ENCODE measurements at places on chromosomes 7 and 10.

DNA sequence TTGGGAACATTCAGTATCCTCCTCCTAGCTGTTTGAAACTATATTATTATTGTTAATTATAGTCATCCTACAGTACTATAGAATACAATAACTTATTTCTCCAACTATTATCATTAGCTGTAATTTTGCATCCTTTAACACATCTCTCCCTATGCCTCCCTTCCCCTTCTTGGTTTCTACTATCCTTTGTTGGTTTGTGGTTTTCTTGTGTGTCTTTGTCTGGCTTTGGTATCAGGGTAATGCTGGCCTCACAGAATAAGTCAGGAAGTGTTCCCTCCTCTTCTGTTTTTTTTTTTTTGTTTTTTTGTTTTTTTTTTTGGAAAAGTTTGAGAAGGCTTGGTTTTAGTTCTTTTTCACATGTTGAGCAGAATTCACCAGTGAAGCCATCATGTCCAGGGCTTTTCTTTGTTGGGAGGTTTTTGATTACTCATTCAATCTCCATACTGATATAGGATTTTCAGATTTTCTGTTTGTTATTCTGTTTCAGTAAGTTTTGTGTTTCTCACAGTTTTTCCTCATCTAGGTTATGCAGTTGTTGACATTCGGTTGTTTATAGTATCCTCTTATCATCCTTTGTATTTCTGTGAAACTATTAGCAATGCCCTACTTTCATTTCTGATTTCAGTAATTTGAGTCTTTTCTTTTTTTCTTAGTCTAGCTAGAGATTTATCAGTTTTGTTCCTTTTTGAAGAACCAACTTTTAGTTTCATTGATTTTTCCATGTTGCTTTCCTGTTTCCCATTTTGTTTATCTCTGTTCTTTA, 21.6 kb downstream of the C1GALT1 start:
- DNase-seq: no peak

GRCh38 chr7:70374772-70375533, 757.0 kb upstream of the GALNT17 start:
- DNase-seq: no peak

DNA sequence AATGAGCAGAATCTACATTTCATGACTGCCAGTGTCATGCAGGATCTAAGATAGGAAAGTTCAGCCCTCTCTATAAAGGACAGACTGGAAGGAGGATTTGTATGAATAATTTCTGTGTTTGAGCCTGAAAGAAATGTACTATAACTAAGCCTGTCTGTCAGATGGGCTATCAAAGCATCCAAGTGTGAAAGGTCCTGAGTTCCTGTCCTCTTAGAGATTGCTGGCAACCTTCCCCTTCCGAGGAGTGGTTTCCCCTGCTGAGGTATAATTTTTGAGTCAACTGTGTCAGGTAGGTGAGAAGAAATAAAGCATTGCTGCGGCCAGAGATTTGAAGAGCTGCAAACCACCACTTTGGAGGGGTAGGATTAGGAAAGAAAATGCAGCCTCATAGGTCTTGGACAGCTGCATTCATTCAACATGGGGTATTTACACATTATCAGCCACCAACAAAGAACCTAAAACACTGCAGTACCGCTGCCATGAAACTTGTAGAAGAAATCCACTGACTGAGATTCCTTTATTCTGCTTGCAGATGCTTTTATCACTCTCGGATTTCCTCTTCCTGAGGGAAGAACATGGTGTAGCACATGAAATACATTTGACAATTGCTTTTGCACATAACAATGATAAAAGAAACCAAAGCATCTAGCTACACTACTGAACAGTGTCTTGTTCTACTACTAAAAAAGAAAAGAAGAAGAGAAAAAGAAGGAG, 189.1 kb downstream of the DGKI start:
- DNase-seq: no peak

GRCh38 chr10:43190775-43191174, 52.5 kb downstream of the CSGALNACT2 start:
- DNase-seq: no peak

GRCh38 chr7:41826641-41827040, 123.8 kb upstream of the INHBA start:
- DNase-seq: no peak

- no peak for DNase-seq
These were observed 293.5 kb downstream of the SFMBT2 start for GRCh38 chr10:7117177-7117799.

- DNase-seq: no peak
These were observed 526.7 kb upstream of the NRP1 start for GRCh38 chr10:33861016-33861704.

DNA sequence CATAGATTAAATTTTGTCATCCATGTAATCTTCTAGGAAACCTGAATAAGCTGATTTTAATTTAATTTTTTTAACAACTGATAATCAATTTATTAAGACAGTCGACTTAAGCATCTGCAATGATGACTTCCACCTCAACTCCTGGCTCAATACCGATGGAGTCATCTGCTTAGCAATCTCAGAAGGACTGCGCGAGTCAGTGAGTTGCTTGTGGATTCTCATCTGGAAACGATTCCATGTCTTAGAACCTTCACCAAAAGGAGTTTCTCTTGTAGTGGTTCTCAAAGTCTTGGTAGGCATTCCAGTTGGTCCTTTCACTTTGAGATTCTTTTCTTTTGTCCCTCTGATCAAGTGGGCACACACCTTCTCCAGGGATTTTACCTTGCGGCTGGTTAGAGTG, 85.5 kb downstream of the XRCC2 start:
- DNase-seq: peak; percentile 42

DNA sequence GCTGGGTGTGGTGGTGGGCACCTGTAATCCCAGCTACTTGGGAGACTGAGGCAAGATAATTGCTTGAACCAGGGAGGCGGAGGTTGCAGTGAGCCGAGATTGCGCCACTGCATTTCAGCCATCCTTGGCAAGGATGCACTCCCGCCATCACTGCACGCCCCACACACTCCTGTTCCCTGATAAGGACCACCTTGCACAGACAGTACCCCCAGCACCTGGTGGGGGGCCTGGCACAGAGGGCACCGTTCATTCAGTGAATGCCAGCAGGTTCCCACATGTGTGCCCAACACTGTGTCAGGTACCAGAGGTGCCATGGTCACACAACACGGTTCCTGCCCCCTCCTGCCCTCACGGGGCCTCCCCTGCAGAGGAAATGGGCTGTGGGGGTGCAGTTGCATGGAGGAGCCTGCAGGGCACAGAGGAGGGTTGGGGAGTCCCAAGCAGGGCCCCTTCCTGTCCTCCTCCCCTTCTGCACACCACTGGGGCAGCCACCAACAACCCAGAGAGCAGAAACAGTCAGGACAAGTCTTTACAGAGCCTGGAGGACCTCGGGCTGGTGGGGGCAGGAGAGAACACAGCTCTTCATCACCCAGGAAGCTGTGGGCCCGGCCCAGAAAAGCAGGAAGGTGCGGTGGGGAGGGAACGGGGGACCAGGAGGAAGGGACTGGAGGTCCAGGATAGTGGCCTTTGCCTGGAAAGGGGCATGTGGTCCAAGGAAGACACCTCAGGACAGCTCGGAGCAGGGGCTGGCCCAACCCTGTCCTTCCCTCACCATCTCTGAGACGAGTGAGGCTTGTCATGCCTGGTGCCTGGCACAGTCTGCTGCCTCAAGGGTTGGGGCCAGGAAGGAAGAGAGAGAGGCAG, 7.1 kb downstream of the CRYGN start:
- DNase-seq: no peak

DNA sequence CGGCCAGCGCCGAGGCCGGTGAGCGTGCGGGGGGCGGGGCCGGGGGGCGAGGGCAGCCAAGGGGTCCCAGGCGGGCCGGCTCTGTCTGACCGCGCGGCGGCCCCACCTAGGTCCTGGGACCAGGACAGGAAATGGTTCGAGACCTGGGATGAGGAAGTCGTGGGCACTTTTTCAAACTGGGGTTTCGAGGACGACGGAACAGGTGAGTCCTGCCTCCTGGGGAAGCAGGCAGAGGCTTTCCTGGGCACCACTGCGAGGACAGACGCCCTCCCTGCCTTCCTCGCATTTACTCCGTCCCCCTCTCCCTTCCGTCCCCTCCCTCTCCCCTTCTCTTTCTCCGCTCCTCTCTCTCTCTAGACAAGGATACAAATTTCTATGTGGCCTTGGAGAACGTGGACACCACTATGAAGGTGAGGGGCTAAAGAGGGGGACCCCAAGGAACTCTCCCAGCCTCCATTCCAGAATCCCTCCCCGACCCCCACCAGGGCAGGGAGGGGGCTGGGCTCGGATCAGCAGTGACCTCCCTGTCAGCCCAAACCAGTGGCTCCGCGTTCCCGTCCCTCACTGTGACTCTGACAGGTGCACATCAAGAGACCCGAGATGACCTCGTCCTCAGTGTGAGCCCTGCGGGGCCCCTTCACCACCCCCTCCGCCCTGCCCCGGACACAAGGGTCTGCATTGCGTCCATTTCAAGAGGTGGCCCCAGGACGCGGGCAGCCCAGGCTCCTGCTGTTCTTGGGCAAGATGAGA, 2.6 kb upstream of the MUC12 start:
- no peak for DNase-seq

DNA sequence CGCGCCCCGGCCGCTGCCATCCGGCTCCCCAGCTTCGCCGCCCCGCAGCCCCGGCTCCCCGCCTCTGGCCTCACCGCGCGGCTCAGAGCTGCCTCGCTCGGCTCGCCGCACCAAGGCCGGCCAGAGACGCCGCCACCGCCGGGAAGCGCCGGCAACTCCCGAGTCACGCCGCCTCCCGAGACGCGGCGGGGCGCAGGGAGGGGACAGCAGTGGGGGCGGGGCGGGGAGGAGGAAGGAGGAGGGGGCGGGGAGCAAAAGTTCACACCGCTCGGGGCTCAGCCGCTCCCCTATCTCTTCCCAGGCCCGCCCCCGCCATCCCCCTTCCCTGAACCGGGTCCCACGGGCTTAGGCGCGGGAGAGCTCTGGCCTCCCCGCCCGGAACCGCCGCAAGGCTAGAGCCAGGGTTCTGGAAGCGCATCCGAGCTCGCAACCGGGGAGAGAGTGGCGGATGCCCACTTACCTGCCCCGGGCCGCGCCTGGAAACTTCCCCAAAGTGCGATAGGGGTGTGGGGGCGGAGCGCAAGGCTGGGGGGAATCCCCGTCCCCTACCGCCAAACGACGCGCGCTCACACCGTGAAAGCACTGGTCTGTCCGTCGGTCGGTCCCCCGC, 1.0 kb downstream of the CHST15 start:
- peak; percentile 86 for DNase-seq

DNA sequence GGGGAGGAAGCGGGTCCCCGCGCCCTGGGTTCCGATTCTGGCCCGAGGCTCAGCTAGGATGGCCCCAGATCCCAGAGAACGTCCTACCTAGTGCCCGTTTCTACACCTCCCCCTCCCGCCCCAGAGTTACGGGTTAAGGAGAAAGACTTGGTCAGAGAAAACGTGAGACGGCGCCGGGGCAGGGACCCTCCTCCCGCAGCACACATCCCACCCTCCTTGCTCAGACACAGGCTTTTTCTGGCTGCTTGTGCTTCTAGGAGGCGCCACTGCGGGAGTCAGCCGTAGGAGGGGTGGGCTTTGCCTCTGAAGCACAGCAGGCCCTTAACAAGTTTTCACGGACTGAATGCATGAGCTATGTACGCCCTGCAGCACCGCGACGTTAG, 104.9 kb upstream of the LEP start:
- DNase-seq: no peak

DNA sequence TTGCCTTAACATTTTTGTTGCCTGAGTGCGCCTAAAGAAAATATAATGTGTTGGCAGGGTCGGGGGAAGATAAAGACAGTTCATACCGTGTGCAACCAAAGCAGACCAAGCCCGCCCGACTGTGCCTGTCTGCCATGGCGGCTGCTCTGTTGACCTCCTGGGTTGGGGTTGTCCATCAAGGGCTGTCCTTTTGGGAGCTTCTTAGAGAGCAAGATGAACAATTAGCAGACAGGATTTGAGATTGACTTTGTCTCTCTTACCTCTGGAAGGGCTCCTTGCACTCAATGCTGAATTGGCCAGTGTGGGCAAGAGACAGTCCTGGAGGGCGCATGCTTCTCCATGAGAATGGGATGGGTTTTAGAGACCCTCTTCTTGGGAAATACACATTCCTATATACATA, 319.6 kb downstream of the GLRX3 start:
- no peak for DNase-seq

DNA sequence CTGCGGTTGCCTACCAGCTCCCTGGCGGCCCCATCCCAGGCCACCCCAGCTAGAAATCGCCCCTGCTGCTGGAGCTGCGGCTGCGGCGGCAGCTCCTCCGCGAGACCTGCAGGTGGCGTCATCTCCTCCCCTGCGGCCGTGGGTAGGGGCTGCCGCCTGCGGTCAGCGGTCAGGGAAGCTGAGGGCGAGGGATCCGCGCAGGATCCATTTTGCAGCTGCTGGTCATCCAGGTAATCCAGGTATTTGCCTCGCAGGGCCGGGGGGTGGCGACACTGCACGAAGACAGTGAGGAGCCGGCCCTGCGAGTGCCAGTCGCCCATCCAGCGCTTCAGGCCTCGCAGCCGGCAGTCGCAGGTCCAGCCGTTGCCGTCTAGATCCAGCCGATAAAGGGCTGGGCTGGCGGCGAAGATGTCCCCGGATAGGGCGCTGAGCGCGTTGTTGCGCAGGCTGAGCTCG, 1.5 kb downstream of the TRIL start:
- peak; percentile 90 for DNase-seq

DNA sequence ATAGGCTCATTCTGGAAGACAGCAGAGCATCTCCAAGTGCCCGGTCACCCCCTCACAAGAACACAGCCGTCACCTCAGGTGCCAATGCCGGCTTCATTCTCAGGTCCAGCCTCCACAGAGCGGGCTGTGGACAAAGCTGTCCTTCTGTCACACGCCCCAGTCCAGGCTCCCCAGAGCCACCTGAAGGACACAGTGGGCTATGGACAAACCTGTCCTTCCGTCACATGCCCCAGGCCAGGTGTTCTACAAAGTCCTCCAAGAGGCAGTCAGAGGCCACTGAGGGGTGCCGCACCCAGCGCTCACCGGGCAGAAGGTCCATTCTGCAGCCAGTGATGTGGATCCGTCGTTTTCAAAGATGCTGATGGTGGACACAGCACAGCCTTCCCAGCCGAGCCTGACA, 173.2 kb upstream of the PPP2R2D start:
- DNase-seq: no peak

DNA sequence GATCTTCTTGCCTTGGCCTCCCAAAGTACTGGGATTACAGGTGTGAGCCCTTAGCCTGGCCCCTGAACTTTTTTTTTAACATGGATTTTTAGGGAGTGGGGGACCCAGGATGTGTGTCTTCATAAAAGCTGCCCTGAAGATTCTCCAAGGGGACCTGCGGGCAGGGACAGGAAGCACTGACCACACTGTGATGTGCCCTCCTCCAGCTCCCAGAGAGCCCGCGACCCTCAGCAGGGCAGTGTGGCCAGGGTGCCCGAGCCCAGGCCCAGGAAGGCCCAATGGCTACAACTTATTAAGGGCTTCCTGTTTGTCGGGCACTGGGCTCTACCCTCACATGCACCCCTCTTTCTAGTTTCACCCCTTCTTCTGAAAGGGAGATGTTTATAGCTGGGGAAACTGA, 2.5 kb upstream of the RET start:
- no peak for DNase-seq

- DNase-seq: no peak
These were observed 919.2 kb downstream of the LRMDA start for GRCh38 chr10:76350583-76350982.

- DNase-seq: no peak
These were observed 2.7 kb upstream of the PDCD4 start for GRCh38 chr10:110868981-110869380.

Data from posterior cingulate gyrus (tissue), 11 donors.